AG09309 (cell line): ENCODE measurements at places on chromosomes 12 and 14.

DNA sequence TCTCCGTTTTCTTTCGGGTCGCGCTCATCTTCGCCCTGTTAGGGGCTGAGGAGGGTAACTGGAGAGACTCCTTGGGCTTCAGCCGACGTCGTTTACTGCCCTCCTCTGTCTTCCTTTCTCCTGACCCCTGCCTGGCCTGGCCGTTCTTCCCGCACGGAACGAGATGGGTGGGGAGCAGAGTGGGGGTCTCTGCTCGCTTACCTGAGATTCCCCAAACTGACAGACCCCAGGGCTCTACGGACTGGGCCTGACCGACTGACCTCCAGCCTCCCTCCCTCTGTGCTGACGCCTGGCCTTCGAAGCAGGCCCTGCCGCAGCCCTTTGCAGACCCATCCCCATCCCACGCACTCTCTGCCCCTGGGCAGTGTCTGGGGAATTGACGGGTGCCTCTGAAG lies 439 bp downstream of the GOLGA5 start:
- DNase-seq = no peak

GRCh38 chr12:49897276-49897675 lies 6.4 kb downstream of the FAIM2 start:
- no peak for DNase-seq

DNA sequence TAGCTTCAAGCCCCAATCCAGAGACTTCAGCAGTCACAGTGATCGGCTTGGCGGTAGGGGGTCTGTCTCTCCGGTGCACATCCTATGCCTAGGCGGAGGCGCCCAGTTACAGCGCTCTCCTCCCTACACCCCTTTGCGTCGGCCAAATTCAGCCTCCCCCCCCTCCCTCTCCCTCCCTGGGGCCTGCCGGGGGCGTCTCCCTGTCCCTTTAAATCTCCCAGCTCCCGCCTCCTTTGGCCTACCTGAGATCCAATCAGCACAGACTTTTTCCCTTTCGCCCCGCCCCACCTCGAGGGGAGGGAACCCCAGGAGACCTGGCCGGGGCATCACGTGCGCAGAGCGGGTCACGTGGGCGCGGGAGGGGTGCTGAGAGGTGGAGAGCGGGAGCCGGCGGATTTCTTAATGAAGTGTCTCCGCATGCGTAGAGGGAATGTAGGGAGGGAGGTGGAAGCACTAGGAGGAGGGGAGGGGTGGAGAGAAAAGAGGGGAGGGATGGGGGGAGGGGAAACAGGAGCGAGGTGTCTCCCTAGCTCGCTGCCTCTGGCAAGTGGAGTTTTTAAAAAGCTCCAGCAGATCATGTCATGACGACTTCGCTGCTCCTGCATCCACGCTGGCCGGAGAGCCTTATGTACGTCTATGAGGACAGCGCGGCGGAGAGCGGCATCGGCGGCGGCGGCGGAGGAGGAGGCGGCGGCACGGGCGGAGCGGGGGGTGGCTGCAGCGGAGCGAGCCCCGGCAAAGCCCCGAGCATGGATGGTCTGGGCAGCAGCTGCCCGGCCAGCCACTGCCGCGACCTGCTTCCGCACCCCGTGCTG lies at the start of gene HOXC13:
Gene HOXC13, plus strand, starts transcription at position 506 of the 815 bp plus-strand sequence. Its CDS starts 76 bp downstream, at position 582.
- DNase-seq = peak; percentile 58

GRCh38 chr12:34392741-34393085 lies 370.4 kb downstream of the ALG10 start:
- no peak for DNase-seq

DNA sequence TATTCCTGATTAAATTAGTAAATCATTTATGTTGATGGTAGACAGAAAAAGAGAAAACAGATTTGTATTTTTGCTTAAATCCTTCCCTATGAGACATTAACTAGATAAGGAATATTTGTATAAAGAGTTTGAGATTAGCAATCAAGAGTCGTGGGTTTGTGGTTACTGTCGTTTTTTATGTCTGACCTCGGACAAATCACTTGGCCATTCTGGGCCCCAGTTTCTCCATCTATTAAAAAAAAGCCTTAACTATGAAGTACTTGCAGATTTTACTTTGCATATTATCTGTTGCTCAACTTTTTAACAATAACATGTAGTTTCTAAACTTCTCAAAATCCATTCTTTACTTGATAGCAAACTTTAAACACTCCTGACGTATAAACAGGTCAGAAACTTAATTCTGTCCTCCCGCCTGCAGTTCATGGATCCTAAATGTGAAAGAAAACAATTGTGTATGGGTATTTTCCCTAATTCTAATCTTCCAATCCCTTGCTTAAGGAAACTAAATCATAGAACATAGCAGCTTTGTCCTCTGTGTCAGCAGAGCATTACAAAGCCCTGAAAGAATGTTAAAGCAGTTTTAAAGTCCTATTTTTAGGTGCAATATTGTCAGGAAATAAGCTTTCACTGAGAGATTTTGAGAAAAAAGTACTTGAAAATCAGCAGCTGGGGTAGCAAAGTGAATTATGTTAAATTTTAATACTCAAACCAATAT lies 118.2 kb downstream of the GPR135 start:
- DNase-seq = no peak

DNA sequence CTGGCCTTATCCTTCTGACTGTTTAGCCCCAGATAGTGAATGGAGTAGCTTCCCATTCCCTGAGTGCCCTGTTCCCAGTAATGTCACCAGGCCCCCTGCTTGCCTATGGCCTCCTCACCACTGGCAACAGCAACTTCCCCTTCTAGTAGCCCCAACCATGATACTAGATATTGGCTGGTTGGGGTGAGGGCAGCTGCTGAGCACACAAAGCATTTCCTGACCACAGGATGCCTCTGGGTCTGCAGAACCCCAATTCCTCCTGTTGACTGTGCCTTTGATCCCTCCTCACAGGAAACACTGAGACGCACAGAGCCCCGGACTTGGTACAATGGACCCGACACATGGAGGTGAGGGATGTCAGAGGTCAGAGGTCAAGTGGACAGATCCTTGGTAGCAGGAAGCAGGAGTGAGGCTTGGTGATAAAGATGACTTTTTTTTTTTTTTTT lies 597 bp downstream of the SOAT2 start:
- DNase-seq = no peak

- DNase-seq = peak; percentile 98
Observed at GRCh38 chr12:127559349-127560040, 707.5 kb upstream of the TMEM132C start.
